ENCODE measurements at places on chromosomes 3 and 15.

DNA sequence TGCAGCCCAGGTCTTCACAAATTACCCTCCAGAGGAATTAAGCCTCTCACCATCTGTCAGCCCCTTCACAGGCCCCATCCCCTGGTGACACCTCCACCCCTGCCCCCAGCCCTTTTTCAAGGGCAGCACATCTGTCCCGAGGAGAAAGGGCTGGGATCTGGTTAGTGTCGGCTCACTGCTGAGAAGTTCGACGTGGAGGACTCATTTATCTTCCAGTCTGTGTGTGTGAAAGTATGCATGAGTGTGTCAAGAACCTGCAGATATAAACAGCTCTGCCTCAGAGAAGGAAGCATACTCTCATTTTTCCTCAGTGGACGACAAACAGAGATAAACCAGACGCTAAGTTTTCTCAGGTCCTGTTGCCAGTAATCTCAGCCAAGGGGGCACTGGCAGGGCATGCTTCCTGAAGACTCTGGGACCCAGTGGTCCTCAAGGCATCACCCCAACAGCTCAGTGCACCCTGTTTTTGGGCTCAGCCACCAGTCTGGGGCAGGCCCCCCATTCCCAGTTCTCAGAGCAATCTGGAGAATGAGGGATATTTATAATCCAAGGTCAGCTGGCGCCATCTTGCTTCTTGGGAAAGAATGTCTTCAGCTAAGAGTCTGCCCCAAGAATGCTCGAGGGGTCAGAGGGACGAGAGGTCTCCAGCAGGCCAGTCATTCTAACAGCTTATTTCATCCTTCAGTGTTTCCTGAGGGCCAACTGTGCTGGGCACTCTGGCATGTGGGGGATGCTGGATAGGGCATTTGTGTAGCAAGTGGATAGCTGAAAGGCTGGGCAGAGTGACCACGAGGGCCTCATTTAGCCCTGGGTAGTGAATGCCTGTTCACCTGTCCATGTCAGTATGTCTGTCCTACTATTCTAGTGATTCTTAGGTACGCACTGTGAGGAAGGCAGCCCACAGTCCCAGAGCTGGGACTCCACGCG, 73.6 kb downstream of the ADCY5 start:
- no peak for DNase-seq

DNA sequence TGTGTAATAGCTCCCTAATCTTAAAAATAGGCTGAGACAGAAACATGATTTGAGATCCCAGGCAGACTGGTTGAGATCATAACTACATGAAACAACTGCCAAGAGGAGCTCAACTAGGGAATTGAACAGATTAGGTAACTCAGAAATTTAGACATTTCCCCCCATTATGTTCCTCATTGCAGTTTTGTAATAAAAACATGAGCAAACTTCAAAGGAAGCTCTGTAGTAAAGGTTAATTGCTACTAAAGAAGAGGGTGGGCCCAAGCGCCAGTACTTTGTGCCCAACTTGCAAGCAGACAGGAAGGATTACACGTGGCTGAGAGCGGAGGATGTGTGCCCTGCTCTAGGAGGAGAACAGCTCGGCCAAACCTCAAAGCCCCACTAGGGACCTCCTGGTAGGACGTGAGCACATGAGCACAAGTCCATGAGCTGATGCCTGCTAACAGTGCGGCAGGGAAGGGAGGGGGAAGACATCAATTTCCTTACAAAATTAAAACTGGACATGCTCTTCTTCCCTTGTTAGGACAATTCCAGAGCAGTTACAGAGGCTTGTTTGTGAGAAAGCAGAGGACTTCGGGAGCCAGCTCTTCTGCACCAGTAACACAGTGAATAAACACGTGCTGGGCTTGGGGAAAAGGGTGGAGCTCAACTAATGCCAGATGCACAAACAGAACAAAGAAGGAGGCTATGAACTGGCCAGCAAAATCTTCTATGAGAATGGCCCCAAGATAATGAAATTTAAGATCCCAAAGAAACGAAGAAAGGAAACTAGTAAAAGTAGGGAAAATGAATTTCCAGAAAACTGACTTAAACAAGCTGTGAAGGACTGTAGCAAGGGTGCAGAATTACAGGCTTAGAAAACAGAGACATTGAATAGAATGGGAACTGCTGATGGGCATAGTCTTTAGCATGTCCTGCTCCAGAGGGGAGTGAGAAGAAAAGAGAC, 275.5 kb downstream of the MECOM start:
- no peak for DNase-seq

DNA sequence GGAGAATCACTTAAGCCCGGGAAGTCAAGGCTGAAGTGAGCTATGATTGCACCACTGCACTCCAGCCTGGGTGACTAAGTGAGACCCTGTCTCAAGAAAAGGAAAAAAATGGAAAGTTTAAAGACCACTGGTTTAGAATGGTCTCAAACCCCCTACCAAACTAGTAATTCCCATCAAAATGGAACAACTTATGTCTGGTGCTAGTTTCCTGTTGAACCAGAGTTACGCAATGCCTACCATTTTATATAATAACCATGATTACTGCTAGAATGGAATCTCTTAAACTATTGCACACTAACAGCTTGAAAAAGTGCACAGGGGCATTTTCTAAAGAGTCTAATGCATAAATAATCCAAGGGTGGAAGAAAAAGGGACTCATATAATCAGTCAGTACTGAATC, 43.6 kb downstream of the DMXL2 start:
- no peak for DNase-seq

DNA sequence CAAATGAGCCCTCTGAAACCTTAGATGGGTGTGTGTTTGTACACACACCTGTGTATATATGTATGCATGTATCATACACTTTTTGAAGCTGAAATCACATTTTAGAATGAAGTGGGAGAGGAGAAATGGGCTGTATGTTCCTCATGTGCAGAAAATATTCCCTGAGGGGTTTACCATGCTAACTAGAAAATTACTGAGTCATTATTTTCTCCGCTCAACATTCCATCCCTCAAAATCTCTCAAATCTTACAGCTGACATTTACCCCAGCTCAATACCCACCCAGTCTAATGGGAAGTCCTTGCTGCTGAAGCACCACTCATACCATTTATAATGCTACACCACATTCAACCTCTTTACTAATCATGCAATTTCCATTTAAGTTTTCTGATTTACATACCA, 138.6 kb downstream of the P2RY1 start:
- no peak for DNase-seq

- DNase-seq: no peak
Observed at GRCh38 chr15:33801954-33802353, 166.3 kb upstream of the CHRM5 start.

Data from liver (tissue), 10 donors.